MM.1S (cell line): ENCODE measurements at places on chromosomes 4 and X.

DNA sequence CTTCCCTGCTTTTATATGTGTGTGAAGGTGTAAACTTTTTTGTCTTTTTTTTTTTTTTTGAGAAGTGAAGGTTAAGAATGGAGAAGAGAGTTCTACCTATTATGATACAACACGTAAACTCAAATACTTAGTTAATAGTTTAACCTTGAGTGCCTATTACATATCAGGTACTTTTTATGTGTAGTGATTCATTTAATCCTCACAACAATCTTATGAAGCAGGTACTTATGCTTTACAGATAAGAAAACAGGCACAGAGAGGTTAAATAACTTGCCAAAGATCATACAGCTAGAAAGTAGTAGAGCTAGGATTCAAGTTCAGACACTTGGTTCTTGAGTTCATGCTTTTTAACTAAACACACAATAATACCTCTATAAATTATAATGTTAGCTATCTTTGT is 107.4 kb downstream of the THOC2 start:
- DNase-seq: no peak

- no peak for DNase-seq
Observed at GRCh38 chr4:62461961-62462360, 1261.8 kb downstream of the ADGRL3 start.

DNA sequence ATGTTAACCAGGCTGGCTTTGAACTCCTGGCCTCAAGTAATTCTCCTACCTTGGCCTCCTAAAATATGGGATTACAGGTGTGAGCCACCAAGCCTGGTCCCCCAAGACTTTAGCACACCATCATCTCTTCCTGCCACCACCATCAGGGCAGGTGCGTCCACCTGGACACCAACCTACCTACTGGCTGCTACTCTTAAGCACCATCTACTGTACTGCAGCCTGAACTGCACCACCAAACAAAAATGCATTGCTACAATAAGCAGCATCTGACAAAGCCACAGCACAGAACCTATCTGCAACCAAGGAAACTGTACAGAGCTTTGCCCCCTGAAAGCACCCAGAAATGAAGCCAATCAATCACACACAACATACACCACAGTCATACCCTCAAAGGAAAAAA is 139.7 kb downstream of the EFHC2 start:
- no peak for DNase-seq

DNA sequence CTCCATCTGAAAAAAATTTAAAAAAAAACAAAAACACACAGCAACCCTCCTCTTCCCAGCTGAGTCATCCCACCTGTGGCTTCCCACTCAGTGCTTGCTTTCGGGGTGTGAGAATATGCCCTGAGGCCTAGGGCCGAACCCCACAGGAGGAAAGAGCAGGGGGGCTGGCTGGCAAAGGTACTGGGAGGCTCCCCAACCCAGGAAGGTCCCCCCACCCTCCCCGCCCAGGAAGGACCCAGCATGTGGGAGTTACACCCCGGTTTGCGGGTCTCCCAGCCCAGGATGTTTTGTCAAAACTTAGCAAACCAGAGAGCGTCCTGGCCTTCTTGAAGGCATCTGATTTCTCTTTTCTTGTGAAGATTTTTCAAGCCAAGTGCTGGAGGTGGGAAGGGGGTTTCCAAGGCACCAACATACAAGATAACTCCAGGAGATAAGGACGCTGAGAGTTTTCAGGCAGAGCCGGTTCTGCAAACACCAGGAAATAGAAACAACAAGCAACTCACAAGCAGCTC is 25.7 kb upstream of the CSF2RA start:
- no peak for DNase-seq

DNA sequence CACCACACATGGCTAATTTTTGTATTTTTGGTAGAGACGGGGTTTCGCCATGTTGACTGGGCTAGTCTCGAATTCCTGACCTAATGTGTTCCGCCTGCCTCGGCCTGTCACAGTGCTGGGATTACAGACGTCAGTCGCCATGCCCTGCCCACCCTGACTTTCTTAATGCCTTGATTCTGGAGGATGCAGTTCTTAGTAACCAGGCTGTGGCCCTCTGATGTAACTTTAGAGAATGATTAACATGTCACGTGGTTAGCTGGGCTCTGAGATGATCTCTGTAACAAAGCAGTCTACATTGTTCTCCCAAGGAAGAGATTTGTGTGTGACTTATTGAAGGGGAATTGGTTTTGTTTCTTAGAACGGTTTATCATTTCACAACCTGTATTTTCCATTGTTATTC is 30.6 kb downstream of the ANK2 start:
- DNase-seq: no peak

GRCh38 chr4:99379571-99379970 is 27.0 kb upstream of the ADH1C start:
- no peak for DNase-seq

GRCh38 chr4:147491086-147491485 is 10.2 kb downstream of the EDNRA start:
- DNase-seq: no peak

DNA sequence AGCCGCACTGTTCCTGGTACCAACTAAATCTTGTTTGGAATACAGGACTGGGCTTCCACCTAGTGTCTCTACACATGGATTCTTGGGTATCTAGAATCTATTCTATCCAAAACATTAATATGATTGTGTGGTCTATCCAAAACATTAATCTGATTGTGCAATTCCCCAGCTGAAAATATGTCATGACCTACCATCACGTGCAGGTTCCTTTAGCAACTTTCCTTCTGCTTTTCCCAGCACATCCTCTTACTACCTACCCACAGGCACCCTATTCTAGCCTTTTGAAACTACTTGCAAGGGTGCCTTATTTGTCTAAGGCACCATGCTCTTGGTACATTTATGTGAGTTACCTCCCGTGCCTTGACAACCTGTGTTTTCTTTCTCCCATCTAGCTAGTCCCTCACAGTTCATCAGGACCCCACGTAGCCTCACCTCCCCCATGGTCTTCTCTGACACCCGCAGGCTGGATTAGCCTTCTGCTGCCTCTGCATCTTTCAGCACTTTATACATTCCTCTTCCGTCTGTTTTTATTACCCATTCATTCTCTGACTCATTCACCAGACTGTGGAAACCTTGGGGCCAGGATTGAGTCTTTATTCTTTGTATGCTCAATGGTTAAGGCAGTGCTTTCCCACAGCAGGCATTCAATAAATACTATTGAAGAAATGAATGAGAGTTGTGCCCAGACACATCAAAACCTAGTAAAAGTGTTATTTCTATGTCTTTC is 88.8 kb upstream of the FAM9B start:
- no peak for DNase-seq

GRCh38 chrX:15864629-15865028 is 10.0 kb upstream of the AP1S2 start:
- no peak for DNase-seq

DNA sequence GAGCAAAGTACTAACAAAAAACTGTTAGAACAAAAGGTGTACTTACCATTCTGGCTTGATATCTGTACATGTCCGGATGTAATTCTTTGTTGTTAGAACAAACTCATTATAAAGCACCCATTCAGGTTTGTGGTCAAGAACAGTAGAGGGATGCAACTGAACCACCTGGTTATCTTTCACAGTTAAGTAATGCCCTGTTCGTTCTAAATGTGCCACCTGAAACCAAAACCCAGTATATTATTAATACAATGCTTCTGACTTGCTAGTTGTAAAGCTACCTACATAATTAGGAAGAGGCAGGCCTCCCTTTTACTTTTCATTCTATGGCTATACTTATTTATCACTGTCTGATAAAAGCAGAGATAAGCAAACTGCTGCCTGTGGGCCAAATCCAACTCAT is 54.8 kb downstream of the DHX15 start:
- peak; percentile 87 for DNase-seq

GRCh38 chr4:168506014-168506413 is 9.2 kb downstream of the PALLD start:
- no peak for DNase-seq

- no peak for DNase-seq
Observed at GRCh38 chr4:159551281-159551680, 448.4 kb downstream of the RAPGEF2 start.

DNA sequence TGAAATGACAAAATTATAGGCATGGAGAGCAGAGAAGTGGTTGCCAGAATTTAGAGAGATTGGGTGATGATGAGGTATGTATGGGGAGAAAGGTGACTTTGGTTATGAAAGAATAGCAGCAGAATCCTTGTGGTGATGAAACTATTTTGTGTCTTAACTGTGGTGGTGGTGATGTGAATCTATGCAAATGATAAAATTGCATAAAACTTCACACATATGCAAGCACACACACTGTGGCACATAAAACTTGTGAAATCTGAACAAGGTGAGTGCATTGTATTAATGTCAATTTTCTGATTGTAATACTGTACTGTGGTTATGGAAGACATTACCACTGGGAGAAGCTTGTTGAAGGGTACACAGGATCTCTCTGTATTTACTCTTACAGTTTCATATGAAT is 91.0 kb downstream of the IL15 start:
- no peak for DNase-seq

DNA sequence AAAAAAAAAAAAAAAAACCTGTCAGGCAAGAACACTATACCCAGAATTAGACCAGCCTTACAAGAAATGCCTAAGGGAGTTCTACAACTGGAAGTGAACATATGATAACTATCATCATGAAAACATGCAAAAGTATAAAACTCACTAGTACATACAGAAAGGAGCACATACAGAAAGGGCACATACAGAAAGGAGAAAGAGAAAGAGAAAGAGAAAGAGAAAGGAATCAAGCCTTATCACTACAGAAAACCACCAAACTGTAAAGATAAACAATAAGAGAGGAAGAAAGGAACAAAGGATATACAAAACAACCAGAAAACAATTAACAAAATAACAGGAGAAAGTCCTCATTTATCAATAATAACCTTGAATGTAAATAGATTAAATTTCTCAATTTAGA is 50.4 kb downstream of the PHKA1 start:
- DNase-seq: peak; percentile 10

DNA sequence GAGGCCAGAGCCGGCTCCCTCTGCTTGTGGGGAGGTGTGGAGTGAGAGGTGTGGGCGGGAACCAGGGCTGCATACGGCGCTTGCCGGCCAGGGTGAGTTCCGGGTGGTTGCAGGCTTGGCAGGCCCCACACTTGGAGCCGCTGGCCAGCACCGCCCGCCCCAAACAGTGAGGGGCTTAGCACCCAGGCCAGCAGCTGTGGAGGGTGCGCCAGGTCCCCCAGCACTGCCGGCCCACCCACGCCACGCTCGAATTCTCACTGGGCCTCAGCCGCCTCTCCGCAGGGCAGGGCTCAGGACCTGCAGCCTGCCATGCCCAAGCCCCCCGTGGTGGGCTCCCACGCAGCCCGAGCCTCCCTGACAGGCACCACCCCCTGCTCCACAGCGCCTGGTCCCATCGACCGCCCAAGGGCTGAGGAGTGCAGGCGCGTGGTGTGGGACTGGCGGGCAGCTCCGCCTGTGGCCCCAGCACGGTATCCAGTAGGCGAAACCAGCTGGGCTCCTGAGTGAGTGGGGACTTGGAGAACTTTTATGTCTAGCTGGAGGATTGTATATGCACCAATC is 275.3 kb downstream of the RAPGEF2 start:
- no peak for DNase-seq

DNA sequence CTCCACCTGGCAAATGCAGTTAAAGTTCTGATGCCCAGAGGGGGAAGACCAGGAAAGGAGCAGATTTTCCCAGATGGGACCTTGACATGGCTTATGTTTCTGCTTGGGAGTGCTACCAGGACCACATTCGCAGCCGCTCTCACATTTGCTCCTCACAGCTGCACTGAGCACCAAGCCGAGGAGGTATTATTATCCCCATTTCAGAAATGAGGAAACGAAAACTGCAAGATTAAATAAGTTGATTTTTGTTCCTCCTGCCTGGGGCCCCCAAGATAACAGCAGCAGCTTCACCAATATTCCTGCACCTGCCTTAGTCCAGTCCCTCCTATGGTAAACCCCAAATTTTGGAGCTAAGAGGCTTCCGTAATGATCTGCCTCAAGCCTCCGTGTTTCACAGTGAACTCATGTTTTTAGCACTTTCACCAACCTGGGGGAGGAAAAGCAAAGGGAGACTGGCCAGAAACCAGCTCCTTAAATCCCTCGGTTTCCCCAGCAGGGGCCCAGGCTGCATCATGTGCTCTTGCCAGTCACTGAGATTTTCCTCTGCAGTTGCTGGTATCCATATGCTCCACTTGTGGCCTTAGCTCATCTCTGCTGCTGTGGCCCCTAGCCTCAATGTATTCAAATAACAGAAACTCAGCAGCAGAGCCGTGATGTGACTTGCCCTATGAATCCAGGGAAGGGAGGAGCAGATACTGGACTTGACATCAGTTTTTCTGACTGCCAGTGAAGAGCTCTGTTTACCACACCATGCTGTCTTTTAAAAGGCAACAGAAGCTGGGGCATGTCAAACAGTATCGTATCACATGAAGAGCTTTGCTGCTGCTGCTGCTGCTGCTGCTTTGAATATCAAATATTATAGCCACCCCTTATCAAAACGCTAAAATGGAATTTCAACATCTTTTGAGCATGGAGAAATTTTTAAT is 95.5 kb upstream of the KLHL13 start:
- peak; percentile 38 for DNase-seq

DNA sequence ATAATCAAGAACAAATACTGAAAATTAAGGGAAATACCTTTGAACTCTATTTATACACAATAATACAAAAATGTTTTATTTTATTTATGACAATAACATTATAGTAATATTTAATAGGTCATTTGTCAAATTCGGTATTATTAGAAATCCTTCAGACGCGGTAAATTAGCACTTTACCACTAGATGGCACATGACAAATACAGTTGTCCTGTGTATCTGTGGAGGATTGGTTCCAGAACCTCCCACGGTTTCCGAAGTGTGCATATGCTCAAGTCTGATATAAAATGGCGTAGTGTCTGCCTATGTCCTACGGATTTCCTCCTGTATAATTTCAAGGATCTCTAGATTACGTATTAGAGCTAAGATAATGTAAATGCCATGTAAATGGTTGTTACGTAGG is 8.1 kb upstream of the LINC00632 start:
- peak; percentile 28 for DNase-seq

DNA sequence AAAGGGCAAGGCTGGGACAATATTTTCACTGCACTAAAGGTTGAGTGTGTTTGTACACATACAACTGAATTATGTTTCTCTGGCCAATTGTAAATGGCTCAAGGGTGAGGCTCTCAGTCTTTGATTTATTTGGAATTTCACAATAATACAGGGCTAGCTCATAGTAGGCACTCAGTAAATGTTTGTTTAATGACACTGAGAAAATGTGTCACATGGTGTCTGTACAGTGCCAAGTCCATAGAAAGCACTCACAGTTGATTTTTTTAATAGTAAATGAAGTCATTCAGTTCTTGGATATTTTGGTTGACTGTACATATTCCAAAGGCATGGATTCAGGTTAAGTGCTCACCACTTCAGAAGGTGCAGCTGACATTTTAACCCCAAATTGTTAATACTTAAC is 176.4 kb downstream of the IL1RAPL2 start:
- DNase-seq: no peak

DNA sequence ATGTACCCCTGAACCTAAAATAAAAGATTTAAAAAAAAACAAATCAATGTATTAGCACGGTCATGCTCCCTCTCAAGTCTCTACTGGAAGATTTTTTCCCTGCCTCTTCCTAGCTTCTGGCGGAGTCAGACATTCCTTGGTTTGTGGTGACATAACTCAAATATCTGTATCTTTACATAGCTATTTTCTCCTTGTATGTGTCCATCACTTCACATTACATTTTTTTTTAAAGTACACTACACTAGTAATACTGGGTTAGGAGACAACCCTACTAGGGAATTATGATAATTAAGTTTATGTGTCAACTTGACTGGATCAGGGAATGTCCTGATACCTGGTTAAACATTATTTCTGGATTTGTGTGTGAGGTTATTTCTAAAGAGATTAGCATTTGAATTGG is 1197.9 kb downstream of the TECRL start:
- no peak for DNase-seq
